ENCODE measurements at places on chromosomes 6 and 20.

DNA sequence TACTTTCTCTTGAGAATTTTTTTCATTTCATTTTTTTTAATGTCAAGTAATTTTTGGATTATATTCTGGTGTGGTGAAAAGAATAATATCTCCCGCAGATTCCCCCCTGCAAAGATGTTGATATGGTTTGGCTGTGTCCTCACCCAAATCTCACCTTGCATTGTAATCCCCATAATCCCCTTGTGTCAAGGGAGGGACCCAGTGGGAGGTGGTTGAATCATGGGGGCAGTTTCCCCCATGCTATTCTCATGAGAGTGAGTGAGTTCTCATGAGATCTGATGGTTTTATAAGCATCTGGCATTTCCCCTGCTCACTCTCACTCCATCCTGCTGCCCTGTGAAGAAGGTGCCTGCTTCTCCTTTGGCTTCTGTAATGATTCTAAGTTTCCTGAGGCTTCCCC is 58.7 kb upstream of the PMEPA1 start:
- DNase-seq: no peak

DNA sequence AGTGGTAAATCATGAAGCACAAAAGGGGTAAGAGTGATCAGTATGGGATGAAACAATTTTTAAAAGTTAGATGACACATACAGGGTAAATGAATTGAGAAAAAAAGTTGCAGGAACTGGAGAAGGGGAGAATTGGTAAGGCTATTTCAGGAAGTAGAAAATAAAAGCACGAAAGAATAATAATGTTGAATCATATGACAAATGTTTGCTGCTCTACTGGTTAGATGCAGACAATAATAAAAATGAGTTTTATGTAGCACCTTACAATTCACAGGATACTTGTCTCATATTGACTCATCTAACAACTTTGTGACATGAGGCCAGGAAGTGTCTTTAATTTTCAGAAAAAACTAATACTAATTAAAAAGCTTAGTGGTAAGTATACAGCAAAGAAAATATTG is 566.5 kb upstream of the MARCKS start:
- DNase-seq: no peak

GRCh38 chr20:51306521-51307358 is 235.8 kb downstream of the NFATC2 start:
- DNase-seq: peak; percentile 82

DNA sequence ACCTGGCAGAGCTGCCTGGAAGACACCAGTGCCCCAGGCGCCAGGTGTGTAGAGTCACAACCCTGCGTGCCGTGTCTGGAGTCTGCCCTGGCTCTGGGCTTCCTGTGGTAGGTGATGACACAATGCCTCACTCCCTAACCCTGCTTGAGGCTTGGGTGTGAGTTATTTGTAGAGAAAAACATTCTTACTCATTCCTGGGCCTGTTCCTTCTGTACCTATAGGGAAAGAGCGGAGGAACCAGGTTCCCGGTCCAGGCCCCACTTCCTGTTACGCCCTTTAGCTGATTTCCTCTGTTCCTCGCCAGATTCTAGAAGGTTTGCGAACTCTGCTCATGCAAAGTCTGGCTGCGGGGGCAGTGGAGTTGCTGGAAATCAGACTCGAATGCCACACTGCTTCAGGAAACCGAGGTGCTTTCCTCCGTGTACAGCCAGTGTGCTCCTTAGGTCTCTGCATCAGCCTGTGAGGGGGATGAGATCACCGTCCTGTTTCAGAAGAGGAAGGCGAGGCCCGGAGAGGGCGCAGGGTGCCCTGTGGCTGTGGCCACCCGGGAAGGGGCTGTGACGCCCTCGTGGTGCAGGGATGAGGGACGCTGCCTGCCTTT is 67.1 kb upstream of the DUSP22 start:
- DNase-seq: no peak

DNA sequence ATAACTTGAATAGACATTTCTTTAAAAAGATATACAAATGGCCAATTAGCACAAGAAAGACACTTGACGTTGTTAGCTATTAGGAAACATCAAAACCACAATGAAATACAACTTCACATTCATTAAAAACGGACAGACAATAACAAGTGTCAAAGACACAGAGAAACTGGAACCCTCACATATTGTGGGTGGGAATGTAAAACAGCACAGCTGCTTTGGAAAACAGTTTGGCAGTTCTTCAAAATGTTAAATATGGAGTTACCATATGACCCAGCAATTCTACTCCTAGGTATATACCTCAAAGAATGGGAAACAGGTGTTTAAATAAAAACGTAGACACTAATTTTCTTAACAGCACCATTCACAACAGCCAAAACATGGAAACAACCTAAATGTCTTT is 100.5 kb upstream of the SLC22A23 start:
- DNase-seq: peak; percentile 15

- DNase-seq: no peak
These were observed 508.1 kb upstream of the ID4 start for GRCh38 chr6:19329078-19329477.

- DNase-seq: no peak
These were observed 211.2 kb upstream of the RSPO3 start for GRCh38 chr6:126907312-126907711.

DNA sequence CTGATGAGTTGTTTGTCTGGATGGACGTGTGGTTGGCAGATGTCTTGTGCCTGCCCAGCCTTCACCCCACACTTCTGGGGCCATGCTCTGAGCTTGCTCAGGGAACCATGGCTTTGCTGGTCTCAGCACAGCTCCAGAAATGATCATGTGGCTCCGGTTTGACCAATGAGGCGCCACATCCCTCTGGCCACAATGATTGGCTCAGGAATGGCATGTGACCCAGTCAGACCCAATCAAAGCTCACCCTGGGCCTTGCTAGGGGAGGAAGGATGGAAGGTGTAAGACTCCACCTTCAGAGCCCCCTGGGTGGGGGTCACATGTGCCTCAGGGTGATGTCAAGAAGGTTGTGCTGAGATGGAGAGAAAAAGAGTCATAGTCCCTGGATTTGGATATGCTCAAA is 281.6 kb upstream of the SULF2 start:
- no peak for DNase-seq

- no peak for DNase-seq
These were observed 194.5 kb upstream of the CDYL start for GRCh38 chr6:4581468-4582385.

DNA sequence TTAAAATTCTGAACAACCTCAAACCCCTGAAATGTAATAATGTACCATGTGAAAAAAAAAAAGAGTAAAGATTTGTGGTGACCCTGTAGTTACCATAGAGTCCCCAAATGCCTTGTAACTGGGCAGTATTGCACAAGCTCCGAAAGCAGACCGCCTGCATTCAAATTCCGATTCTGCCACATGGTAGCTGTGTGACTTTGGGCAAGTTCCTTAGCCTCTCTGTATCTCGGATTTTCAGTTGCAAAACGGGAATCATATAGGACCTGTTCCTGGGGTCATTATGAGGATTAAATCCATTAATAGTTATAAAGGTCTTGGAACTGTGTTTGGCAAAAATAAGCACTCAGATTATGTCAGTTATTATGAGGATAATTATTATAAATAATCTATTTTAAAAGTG is 43.6 kb downstream of the TSPYL4 start:
- no peak for DNase-seq

- no peak for DNase-seq
These were observed 2.3 kb downstream of the SUPT3H start for GRCh38 chr6:45375449-45375848.

- no peak for DNase-seq
These were observed 996.8 kb upstream of the CITED2 start for GRCh38 chr6:140370976-140371870.

- DNase-seq: peak; percentile 50
These were observed 84.4 kb downstream of the SYNE1 start for GRCh38 chr6:152552616-152553209.

All from NCI-H1436 (cell line).